GF-D8 (cell line): ENCODE measurements at places on chromosomes 1 and 21.

GRCh38 chr1:66251546-66251945 lies 282.4 kb upstream of the SGIP1 start:
- peak; percentile 16 for DNase-seq

DNA sequence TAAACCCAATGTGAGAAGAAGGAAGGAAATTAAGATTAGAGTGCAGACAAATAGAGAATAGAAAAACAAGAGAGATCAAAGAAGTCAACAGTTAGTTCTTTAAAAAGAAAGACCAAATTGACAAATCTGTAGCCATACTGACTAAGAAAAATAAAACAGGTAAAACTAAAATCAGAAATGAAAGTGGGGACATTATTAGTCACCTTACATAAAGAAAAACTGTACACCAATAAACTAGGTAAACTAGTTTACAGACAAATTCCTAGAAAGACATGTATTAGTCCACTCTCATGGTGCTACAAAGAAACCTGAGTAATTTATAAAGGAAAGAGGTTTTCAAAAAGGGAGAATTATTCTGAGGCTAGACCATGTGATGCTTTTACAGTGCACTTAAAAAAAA lies 22.3 kb downstream of the BLZF1 start:
- no peak for DNase-seq

DNA sequence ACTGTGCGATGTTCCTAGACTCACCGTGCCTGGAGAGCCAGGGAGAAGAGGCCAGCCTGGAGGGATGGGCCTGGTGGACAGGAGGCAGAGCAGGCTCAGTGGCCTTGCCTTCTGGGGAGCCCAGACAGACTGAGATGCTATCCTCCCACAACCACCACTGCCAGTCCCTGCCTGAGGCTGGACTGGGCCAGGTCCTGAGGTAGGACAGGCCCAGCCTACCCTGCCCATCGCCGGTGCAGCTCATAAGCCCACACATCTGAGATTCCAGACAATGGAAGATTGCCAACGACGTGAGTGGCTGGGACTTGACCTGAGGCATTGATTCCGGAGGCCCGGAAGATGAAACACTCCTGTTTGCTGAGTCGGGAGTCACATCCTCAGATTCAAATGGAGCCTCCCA lies 5.8 kb downstream of the CLEC20A start:
- DNase-seq = no peak

GRCh38 chr1:42740851-42741580 lies 980 bp upstream of the CLDN19 start:
- DNase-seq = no peak

- no peak for DNase-seq
These were observed 93.9 kb upstream of the BEND5 start for GRCh38 chr1:48870596-48870995.

DNA sequence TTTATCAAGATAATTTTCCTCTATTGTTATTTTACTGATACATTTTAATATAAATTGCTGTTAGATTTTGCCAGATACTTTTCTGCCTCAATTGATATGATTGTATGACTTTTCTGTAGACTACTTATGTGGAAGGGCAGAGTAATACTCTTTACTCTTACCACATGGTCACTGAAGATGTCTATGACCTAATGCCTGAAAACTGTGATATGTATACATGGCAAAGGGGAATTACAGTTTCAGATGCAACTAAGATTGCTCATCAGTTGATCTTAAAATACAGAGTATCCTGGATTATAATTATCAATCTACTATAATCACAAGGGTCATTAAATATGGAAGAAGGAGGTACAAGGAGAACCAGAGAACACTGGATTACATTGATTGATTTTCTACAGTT lies 1528.0 kb downstream of the BRINP3 start:
- no peak for DNase-seq

DNA sequence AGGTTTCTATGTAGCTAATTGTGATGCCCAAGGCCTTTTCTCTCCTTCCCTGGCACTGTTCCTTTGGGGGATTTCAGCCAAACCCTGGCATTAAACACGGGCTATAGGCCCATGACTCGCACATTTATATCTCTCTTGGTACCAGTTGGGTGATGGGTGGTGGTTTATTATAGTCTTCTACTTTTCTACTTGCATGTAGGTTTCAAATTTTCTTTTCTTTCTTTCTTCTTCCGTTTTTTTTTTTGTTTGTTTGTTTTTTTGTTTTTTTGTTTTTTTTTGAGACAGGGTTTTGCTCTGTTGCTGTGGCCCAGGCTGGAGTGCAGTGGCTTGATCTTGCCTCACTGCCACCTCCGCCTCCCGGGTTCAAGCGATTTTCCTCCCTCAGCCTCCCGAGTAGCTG lies 1.1 kb downstream of the IL10RB start:
- DNase-seq = no peak

GRCh38 chr1:224185208-224185607 lies 2.2 kb downstream of the DEGS1 start:
- no peak for DNase-seq

DNA sequence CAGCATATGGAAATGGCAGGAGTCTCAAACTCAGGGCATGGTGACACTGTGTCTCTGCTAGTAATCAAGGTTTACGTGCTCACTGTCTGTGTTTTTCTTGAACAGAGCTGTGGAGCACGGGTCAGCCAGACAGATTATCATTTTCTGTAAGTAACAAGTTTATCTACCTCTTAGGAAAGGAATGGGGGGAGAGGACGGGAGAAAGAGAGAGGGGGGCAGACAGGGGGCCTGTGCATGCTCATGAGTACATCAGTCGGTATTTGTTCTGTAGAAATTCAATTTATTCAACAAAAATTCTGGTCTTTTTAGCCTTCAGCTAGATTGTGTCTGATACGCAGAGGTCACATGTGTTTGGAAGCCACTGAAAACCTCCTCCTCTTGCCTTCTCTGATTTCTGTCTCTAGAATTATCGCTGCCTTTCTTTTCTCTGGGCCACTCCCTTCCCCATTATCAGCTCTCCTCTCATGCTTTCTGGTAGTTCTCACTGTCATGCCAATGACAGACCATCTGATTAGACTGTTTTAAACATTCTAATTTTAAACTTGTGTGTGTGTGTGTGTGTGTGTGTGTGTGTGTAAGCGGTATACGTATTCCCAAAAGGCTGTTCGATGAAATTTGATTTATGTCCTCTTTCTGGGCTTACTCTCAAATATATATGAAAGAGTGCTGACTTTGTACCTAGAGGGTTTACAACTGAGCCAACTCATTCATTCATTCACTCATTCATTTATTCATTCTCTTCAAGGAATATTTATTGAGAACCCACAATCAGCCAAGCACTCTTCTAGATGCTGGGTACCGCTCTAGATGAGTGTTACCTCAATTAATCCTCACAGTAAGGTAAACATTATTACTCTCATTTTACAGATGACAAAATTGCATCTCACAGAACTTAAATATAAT lies 636.9 kb downstream of the KIF26B start:
- DNase-seq = no peak

- DNase-seq = no peak
These were observed 24.4 kb upstream of the RGS5 start for GRCh38 chr1:163227126-163227525.

GRCh38 chr1:153261281-153262069 lies 2.0 kb downstream of the LORICRIN start:
- DNase-seq = no peak

DNA sequence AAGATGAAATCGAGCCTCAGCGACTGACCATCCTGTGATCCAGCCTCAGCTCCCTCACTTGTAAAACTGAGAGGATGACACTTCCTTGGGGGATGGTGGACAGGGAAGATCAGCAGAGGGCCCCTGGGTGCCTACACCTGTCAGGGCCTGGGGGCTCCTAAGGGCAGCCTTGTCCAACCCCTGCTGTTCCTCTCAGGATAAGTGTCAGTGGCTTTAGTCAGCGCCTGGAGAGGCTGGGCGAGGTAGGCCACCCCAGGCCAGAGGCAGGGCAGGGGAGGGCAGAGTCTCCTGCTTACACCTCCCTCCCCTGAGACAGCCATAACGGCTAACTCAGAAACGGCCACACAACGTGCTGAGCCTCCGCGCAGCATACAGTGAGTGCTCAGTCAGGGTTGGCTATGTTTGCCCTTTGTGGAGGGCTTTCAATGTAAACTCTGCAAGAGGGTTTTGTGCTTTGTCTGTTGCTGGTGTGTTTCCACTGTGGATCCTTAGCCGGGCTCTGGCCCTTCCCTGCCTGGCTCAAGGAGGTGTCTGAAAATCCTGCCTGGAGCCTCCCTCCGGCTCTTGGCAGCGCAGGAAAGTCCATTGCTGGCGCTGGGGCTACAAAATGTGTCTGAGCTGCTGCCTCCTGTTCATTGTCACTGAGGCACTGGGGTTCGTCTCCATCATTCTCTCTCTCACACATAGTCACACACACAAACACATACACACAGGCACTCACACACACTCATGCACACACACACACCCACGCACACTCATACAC lies 588.4 kb downstream of the PTPRU start:
- DNase-seq = no peak

- no peak for DNase-seq
These were observed 14.9 kb downstream of the ATP13A2 start for GRCh38 chr1:16996845-16997244.

GRCh38 chr1:206655471-206655882 lies 20.1 kb downstream of the DYRK3 start:
- no peak for DNase-seq

DNA sequence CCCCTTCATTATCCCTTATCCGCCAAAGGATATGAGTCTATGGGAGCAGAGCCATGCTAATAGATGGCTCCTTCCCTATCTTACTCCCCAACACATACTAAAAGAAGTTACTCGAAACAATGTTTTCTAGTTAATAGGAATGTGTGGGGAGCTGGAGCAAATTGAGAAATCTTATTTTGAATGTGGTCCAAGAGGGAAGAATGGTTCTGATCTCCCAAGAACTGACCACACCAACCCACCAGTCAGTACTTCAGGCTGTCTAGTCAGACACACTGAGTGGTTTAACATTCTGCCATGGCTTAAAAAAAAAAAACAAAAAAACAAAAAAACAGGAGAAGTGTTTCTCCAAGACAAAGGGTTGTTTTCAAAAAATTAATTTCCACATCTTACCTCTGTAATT lies 31.5 kb upstream of the DNASE2B start:
- no peak for DNase-seq

DNA sequence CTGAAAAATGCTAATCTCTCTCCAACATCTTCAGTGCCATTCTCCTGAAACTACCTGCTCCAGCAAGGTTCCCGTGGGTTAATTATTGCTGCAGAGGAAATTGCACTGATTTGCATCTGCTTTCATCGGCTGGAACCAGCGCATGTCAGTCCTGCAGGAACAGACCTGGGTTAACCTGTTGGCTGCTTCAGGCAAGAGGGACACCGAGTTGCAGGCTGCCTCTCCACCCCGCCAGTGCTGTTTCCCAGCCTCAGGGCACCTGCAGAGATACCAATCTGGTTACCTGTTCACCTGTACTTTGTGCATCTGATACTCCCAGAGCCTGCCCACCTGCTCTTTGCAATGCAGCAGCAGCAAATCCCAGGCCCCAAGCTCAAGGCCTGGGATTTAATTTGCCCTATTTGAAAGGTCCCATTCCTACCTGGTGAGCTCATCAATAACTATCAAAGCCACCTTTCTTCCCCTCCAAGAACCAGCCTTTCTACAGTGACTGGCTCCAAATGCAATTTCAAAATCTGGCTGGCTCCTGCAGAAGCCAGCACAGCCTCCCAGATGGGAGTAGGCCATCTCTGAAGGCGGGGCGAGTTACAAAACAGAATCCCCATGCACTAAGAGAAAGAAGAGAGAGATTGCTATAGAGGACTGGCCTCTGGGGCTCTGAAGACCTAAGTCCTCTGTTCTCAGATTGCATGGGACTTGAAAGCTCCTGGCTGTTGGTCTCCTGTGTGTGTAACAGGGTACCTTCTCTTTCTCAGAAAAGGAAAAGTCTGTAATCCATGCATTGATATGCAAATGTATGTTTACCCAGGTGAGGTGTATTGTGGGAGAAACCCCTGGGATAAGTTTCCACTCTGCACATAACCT lies 67.8 kb downstream of the TOMM20 start:
- DNase-seq = no peak

DNA sequence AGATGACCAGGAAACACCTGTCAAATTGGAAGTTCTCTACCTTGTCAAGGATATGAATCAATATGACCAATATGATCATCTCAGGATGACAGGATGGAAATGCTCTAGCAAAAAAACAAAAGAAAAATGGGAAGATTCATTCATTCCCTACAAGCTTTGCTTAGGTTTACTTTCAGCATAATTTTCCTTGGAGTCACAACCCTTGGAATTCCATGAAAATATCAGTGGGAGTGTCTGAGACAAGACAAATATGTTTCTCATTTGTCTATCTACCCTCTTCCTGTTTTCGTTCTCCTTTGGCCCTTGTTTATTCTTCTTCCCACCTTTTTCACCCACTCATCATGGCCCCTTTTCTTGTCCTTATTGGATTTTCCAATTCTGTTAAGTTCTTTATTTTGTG lies 50.6 kb downstream of the COLGALT2 start:
- DNase-seq = no peak

GRCh38 chr1:27868932-27869718 lies 3.2 kb upstream of the THEMIS2 start:
- DNase-seq = peak; percentile 71

DNA sequence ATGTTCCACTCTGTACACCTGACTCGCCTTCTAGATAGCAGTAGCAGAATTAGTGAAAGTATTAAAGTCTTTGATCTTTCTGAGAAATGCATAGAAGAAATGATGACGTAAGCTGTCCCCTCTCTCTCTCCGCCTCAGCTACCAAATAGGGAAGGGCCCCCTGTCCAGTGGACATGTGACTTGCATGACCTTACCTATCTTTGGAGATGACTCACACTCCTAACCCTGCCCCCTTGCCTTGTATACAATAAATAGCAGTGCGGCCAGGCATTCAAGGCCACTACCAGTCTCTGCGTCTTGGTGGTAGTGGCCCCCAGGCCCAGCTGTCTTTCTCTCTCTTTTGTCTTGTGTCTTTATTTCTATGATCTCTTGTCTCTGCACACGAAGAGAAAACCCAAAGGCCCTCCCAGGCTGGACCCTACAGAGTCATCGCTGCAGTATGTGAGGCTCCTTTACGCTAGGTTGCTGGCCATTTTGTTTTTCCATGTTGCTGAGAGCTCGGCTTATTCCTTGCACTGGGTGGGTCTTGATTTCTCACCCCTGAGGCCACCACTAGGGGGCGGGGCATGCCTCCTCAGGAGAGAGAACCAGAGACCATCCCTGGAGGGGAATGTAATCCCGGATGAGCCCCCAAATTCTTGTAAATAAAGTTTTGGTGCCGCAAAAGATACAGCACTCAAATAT lies 16.0 kb upstream of the ZBTB8B start:
- DNase-seq = no peak

DNA sequence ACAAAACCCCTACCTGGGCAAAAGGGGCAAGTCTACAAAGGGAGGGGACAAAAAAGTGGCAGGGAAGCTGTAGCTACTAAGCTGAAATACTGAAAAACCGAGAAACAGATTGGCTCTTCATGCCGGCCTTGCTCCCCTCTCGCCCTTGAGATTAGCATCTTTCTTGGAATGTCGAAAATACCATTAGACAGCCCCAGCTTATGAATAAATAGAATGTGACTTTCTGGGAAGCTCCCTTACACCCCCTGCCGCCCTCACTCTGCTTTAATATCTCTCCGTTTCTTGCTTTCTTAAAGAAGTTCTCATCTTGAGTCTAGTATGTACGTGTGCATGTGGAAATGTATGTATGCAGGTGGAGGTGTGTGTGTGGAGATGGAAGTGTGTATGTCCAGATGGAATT lies 14.1 kb downstream of the TRAF3IP3 start:
- DNase-seq = peak; percentile 42

- no peak for DNase-seq
These were observed 300 bp downstream of the USP24 start for GRCh38 chr1:55214934-55215193.
